ENCODE measurements at places on chromosomes 1 and 21. TPM values are rescaled to one million over a fixed set of nuclear protein-coding genes. Genes with fewer than 3 reads are reported as not detected.

DNA sequence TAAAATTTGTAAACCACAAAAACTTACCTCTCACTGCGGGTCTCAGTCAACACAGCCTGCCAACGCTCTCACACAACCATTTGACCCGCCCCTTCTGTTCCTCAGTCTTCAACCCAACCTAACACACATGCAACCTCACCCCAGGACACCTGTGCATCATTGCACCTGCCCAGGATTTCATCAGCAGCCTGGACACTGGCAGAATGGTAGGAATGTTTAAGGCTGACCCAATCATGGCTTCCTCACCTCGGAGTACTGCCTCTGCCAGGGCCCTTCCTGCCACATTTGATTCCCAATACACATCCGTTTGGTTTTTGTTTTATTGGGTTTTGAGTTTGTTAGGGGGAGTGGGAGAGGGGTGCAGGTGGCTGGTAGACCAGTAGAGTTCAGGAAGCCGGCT is 40.7 kb downstream of the TOMM20 start:
- DNase-seq, result no peak

GRCh38 chr1:161702250-161702649 is 4.8 kb upstream of the FCRLA start:
- DNase-seq, result no peak

The HEYL gene
- 28.1 TPM for total RNA-seq

- DNase-seq, result no peak
Observed at GRCh38 chr1:218079347-218079746, 205.7 kb upstream of the RRP15 start.

- DNase-seq, result no peak
Observed at GRCh38 chr1:22206551-22207125, 63.7 kb upstream of the WNT4 start.

DNA sequence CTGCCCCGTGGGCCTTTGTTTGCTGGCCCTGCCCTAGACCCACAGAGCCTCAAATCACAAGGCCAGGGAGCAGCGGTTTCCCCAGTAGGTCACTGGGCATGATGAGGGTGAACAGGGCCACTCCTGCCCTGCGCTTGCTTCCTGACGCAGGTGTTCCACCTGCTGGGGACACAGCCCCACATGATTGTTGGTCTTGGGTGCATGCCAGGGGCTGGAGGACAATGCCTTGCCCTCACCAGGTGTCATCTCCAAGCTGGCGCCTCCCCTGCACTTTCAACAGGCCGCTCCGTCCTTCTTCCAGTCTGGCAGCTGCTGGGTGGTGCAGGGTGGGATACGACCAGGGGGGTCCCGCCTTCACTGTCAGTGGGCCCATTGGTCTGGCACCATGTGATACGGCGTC is 24.3 kb downstream of the IL10RB start:
- no peak for DNase-seq

GRCh38 chr21:35573472-35574374 is 486.6 kb downstream of the SETD4 start:
- DNase-seq, result no peak

GRCh38 chr1:220692436-220693228 is 2.5 kb downstream of the C1orf115 start:
- DNase-seq, result no peak

The S1PR1 gene
- 125 TPM for total RNA-seq

The GUCA2A gene
- total RNA-seq, result not detected

The PIGP gene
- 26.1 TPM for total RNA-seq

GRCh38 chr1:6224718-6225117 is 11.0 kb downstream of the ICMT start:
- no peak for DNase-seq

The FAM72D gene
- total RNA-seq, result not detected

Data from right atrium auricular region (tissue), 2 donors.